ENCODE measurements at places on chromosomes 16 and 17.

DNA sequence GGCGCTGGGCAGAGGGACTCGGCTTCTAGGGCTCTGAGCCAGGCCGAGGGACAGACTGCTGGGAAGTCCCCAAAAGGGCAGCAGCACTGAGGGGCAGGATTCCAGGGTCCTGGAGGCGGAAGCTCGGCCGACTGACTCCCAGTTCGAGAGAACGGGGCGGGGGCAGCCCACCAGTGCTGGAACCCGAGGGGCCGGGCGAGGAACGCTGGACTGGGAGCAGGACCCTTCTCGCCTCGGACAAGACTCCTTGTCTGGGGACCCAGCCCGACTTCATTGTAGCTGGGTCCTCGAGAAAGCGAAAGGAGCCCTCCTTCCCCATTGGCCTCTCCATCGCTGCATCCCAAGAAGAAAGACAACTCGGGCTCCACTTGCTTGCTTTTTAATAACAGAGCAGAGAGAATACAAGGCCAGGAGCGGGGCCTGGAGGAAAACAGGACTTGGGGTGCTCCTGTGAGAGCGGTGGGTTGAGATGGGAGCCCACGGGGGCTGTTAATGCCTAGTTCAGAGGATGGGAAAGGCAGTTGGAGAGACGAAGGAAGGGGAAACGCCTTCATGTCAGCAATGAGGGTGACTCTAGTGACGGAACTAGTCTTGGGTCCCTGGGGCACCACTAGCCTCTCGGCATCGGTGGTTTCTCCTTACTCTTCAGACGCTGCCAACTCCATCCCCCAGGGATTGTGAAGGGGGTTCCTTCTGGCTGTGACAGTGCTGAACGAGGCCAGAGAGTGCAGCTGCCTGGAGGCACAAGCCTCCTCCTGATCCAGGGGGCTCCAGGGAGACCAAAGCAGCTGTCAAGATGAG is 492 bp upstream of the CAMTA2 start:
- no peak for DNase-seq

- no peak for DNase-seq
Measured at GRCh38 chr17:65553646-65554552, 7.5 kb downstream of the AXIN2 start.

GRCh38 chr17:10069301-10069700 is 129.1 kb downstream of the GAS7 start:
- DNase-seq = no peak

GRCh38 chr16:54000361-54000760 is 286.2 kb downstream of the IRX3 start:
- no peak for DNase-seq

DNA sequence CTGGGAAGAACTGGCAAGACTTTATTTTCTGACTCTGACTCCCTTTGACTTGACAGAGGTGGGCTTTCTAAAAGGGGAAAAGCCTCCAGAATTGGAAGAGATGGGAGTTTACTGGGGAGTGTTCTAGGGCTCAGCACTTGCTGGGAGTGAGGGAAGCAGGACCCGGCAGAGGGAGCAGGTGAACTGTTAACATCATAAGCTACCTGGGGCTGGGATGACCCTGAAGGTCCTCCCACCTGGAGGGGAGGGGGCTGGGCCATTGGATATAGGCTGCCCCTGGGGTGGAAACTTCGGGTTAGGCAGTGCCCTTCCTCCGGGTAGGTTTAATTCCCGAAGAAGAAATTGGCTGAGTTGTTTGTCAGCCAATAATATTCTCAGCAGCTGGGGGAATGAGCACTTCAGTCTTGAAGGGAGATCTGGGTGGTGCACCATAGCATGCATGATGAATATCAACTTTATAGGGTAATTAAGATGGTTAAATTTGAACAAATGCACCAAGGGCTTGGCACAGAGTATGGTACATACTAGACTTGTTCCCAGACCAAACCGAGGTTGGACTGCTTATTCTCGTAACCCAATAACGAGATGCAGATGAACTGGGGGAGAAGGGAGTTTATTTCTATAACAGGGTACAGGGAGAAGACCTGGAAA is 337.0 kb downstream of the HAPSTR1 start:
- no peak for DNase-seq

DNA sequence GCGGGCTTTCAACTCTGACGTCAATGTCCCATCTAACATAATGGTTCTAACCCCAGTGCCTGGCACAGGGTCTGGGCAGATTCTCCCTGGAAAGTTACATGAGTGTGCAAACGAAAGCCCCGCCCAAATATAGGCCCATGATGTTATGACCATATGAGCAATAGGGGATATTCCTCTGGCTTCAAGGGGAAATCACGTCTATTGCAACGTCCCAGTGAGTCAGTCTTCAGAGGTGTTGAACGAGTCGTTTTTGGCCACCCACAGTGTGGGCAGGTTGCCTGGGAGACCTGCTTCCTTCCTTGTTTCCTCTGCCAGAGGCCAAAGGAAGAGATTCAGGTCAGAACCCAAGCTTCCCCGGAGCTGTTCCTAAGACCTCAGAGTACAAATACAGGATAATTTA is 30.3 kb downstream of the PIK3R5 start:
- no peak for DNase-seq

- no peak for DNase-seq
Measured at GRCh38 chr17:75472119-75472518, 15.7 kb downstream of the TMEM94 start.

DNA sequence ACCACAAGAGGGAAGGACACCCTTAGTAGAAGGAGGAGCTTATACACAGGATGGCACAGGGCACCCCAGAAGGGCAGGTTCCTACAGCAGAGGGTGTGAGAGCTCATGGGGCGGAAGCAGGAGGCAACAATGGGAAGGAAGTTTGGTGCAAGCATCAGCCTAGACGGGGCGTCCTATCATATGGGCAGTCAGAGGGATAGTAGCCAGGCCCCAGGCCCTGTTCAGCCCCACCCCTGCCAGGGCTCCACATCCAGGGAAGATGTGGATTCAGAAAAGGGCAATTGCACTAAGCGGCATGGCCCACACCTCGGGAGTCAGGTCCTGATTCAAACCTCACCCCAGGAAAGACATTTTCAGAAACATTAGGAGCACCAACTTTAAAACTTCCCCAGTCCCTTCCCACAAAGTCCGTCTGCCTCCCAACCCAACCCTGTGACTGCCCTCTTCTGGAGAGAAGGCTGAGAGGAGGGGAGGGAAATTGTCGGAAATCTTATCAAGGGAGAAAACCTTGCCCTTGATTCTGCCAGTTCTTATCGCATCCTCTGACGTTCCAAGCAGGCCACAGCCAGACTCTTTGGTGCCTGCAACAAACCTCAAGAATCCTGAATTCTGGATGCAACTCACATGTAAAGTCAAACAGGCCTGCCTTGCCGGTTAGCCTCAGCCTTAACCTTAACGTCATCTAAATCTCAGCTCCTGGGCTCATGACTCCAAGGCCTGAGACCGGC is 198.8 kb upstream of the CDH5 start:
- DNase-seq = no peak

GRCh38 chr16:64391063-64391600 is 730.7 kb downstream of the CDH11 start:
- no peak for DNase-seq

- DNase-seq = no peak
Measured at GRCh38 chr17:83103200-83103942, 24.0 kb downstream of the METRNL start.

DNA sequence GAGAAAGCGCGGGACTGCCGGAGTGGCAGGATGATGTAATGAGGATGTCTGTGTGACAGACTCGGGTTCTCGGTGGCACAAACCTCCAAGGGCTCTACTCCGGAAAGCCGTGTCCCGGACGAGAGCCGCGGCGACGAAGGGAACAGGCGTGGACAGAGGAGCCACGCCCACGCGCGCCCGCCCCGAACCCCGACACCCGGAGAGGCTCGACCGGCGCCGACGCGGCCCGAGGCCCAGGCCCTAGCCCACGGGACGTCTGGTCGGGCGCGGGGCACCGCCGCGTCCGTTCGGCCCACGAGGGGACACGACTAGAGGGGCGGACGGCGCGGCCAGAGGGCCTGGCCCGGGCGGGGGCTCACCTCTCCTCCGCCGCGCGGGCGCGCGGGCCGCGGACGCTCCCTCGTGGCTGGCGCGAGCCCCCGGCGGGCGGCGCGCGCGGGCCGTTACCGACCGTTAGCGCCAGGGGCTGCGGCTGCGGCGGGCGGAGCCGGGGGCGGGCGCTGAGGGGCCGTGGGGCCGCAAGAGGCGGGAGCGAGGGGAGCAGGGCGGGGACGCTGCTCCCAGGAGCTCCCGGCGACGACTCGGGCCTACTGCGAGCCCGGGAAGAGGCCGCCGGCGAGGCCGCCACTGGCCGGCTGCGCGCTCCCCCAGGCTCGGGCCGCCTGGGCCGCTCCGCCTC is 2.1 kb upstream of the IRX5 start:
- DNase-seq = no peak

GRCh38 chr17:34769899-34770298 is 190.5 kb downstream of the TMEM132E start:
- no peak for DNase-seq

- DNase-seq = no peak
Measured at GRCh38 chr16:2790631-2791030, 3.3 kb upstream of the PRSS33 start.

- no peak for DNase-seq
Measured at GRCh38 chr16:3645504-3646347, 8.8 kb upstream of the DNASE1 start.

- no peak for DNase-seq
Measured at GRCh38 chr17:28125526-28126378, 83.3 kb downstream of the NLK start.

DNA sequence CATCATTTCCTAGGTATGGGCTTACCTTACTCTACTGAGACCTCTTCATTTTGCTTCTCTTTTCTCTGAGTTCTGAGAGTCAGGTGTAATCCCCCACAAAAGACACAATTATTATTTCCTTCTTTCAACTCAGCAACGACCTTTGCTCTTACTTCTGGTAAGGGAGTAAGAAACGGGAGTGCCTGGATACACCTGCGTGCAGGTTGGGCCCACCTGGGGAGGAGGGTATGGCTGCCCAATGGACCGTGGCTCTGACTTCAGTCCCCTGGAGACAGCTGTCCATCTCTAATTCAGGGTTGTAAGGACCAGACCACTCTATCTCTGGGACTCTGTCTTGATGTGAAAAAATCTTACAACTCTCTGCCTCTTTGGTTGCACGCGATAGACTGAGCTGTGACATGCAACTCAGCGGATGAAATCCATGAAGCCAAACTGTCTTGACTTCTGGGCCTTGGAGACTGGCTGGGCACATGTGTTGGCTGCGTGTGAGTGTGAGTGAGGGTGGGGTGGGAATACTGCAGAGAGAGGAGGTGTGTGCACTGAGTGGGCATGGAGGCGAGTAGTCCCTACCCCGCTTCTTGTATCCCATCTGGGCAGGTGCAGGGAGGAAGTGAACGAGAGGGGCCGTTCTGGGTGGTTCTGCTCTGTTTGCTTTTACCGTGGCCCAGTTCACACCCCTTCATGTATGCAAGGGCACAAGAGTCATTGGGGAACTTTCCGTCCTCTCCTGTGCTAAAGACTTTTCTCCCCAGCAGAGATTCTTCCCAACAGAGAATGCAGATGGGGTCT is 1.2 kb downstream of the TMEM238L start:
- DNase-seq = no peak

GRCh38 chr17:17725011-17725751 is 43.9 kb downstream of the RAI1 start:
- DNase-seq = no peak
